ENCODE measurements at places on chromosomes 16 and 17.

GRCh38 chr16:3529175-3529574 lies 28.4 kb downstream of the CLUAP1 start:
- DNase-seq: no peak

DNA sequence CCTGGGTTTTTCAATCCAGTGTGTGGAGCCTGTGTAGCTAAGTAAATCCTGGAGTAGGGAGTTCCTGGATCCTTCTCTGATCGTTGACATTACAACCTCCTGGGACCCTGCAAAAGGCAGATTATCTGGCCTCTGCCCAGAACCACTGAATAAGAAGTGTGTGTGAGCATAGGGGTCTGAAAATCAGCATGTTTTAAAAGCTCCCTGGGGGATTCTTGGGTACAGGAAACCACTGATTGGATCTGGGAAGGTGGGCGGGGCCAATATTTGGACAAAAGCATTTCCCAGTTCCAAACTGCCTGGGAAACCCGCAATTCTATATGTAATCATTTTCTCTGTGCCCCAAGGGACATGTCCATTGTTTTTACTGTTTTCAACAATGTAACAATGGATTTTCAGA lies 27.2 kb upstream of the BEAN1 start:
- DNase-seq: no peak

DNA sequence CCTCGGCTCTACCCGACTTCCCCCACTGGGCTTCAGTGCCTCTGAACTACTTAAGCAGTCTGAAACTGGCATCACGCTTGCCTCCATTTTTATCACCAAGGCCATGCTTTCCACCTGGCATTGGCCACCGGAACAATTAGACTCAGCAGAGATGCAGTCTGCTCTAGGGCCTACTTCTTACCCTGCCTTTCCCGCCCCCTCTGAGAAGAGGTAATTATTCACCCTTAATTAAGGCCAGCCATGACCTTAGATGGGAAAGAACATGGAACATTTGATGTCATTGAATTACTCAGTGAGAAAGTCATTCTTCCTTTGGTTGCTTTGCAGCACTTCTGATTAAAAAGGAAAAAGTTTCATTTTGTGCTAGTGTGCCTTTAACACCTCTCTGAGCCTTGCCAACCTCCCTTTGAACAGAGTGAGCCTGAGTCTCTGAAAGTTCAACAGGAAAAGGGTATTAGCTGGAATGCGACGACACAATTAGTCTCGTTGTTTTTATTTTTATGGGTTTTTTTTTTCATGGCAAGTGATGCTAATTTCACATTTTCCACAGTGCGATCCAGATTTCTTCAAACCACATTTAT lies 60.9 kb upstream of the TNRC6A start:
- DNase-seq: no peak

- DNase-seq: no peak
Measured at GRCh38 chr17:55898195-55898594, 147.3 kb downstream of the PCTP start.

DNA sequence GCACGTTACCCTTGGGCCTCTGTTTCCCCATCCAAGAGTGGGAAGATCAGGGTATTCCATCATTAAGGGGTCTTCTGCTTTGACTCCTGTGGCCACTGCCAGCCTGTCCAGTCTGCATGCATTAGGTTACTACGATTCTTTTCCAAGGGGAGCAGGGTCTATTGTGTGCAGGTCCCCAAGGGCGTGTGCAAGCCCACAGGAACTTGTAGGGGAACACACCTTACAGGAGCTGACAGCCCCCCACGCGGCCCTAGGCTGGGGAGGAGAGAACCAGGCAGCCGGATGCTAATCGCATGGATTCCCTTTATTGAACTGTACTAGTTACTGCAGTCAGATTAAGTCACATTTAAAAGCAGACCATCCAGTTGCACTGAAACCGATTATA lies 116.7 kb downstream of the C16orf78 start:
- DNase-seq: no peak

DNA sequence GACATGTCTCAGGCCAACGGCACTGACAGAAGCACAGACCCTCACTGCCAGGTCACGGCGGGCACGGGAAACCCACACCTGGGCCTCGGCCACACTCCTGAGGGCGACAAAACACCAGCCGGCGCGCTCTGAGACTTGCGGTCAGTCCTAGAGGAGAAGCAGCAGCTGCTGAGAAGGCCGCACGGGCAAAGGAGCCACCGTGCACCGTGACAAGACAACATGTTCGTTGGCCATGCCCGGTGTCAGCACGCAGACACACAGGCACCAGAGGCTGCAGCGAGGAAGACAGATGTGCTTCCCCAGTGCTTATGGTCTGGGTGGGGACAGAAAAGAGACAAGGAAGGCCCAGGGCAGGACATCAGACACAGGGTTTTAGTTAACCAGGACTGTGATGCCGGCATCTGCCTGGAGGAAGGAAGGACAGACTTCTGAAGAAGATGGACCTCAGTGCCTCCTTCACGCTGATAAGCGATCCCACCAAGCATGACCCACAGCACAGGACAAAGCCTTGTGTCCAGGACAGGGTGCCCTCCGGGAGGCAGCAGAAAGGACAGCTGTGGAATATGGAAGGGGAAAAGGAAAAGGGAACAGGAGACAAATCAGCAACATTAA lies 84.0 kb downstream of the ANKRD11 start:
- DNase-seq: no peak

DNA sequence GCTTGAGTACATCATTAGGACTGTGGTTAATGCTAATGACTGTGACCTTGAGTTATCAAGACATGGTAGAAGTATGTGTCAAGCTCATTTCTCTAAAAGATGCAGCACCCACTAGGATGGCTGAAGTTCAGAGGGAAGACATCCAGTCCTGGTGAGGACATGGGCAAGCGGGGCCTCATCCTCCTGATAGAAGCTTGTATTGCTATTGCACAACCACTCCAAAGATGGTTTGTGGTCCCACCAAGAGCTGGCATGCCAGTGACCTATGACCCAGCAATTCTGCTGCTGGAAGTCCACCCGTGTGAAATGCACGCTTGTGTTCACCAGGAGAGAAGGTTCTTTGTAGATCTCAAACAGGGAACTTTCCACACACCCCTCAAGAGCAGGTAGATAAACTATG lies 14.2 kb downstream of the SOX8 start:
- DNase-seq: no peak

GRCh38 chr17:225551-225950 lies 44.1 kb upstream of the DOC2B start:
- DNase-seq: no peak

GRCh38 chr17:46944931-46945330 lies 22.0 kb downstream of the GOSR2 start:
- no peak for DNase-seq

DNA sequence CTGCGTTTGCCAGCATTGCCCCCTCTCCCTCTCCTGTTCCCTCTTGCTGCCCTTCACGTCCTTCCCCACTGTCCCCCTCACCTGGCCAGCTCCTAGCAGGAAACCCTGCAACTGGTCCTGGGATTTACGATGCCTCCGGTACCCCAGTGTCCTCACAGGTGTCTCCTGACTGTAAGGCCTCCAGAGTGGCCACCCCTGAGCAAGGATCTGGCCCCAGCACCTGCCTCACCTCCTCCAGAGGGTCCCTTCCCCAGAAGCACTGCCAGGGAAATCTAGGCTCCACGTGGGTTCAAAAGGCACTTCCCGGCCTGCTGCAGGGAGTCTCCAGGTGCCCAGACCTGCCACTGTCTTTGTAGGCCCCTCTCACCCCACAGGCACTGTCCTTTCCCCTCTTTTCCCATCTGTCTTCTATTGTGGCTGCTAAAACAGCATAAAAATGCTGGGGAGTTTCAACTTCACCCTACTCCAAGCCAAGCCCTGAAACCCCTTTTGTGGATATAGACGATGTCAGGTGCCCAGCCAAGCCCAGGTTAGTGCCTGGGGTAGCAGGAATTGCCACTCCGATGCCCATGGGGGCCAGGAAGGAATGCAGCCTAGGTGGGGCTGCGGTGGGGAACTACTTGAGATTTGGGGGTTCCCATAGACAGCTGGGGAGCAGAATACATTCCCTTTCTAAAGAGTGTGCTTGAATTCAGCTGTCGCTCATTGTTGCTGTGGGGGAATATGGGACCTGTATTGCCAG lies 25.7 kb downstream of the RAB11FIP4 start:
- DNase-seq: no peak

GRCh38 chr16:20799599-20799998 lies 6.7 kb downstream of the ERI2 start:
- no peak for DNase-seq

- no peak for DNase-seq
Measured at GRCh38 chr17:27237890-27238289, 56.0 kb upstream of the WSB1 start.

DNA sequence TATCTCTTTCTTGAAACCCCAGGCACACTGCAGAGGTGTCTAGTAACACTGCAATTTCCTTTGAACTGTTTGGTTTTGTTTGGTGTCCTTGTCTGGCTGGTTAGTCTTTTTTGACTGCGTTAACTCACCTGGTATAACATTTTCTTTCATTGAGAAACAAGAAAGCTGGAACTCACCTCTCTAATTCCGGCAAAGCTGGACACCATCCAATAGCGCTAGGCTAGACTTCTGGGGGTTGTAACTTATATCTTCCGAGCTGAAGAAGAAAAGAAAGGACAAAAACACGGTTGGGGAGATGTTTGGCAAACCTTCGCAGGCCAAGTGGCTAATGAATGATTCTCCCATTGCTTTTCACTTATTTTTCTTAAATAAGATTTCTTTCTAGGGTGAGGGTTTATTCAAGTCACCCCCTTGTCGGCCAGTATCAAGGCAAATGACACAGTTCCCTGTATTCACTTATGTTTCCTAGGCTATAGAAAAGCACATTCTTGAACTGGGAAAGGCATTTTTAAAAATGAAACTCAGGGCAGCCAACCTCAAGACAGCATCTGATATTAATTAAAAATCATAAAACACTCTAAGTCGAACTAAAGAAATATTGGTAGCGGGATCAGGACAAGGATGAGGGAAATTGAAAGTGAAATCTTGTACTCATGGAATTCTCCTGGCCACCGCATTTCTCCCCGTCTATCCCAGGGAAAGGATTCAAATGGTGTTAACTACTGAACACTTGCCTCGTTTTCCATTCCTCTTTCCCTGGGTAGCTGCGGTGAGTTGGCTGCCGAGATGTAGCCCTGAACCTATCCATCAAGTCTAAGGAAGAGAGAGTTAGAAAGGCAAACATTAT lies 95.9 kb upstream of the ZFHX3 start:
- DNase-seq: no peak

DNA sequence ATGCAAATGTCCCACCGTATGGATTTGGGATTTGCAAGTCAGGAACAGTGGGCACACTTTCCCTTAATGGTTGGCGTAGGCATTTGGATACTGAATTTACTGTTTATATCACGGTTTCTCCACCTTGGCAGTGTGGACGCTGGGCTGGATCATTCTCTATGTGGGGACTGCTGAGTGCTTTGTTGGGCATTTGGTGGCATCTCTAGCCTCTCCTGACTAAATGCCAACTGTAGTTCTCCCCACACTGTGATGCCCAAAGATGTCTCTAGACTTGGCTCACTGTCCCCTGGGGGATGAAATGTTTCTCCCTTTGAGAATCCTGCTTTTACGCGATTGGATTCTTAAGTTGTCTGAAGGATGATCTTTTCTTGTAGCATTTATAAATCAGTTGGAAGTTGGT lies 49.0 kb downstream of the RBFOX1 start:
- DNase-seq: no peak

- DNase-seq: no peak
Measured at GRCh38 chr16:8962393-8963009, 1.2 kb downstream of the USP7 start.

DNA sequence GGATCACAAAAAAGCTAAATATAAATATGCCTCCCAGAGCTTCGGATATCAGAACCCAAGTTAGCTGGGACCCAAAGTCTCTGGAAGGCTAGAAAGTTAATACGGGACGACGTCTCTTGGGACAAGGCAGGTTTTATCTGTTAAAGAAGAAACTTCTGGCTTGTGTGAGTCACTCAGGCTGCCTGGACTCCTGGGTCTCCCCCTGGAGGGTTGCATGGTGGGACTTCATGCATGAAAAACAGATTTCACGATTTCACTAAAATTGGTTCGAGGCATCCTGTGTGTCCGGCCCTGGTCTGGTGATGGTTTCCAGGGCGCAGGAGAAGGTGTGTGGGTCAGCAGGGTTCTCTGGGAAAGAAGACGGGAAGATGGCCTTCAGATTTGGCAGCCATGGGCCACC lies 47.0 kb downstream of the COX4I1 start:
- no peak for DNase-seq

Measured in AG04449 (cell line).